Heart left ventricle (tissue), 16 donors: ENCODE measurements at places on chromosomes 12 and 14. TPM values are rescaled to one million over a fixed set of nuclear protein-coding genes. Genes with fewer than 3 reads are reported as not detected.

DNA sequence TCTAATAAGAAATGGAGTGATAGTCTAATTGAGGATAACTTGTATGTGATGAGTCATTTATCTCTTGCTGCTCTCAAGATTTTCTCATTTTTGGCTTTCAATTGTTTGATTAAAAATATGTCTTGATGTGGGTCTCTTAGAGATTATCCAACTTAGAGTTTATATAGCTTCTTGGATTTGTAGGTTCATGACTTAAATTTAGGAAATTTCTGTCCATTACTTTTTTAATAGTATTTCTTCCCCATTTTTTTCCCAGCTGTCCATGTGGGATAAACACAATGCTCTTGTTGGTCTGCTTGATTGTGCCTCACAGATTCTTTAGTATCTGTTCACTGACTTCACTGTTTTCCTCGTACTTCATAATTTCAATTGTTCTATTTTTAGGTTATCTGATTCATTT, 7.5 kb downstream of the OR6C65 start:
- no peaks in the 10 kb centered on the region for H3K36me3 ChIP-seq
- no peak overlapping the region for H3K4me3 ChIP-seq
- no peaks in the 10 kb centered on the region for H3K27me3 ChIP-seq
- no peak overlapping the region for H3K27ac ChIP-seq
- no peaks in the 10 kb centered on the region for H3K4me1 ChIP-seq

Gene NAB2
- 10.7 TPM for polyA plus RNA-seq

Gene PRR4
- 2.9 TPM for polyA plus RNA-seq

Gene GCN1
- 26.7 TPM for polyA plus RNA-seq

Gene ASCL1
- polyA plus RNA-seq: not detected

- peak; percentile 45 for DNase-seq
- peaks cover 55% of the 10 kb centered on the region for H3K4me1 ChIP-seq
Measured at GRCh38 chr14:90398315-90398839, 1.5 kb downstream of the CALM1 start.

DNA sequence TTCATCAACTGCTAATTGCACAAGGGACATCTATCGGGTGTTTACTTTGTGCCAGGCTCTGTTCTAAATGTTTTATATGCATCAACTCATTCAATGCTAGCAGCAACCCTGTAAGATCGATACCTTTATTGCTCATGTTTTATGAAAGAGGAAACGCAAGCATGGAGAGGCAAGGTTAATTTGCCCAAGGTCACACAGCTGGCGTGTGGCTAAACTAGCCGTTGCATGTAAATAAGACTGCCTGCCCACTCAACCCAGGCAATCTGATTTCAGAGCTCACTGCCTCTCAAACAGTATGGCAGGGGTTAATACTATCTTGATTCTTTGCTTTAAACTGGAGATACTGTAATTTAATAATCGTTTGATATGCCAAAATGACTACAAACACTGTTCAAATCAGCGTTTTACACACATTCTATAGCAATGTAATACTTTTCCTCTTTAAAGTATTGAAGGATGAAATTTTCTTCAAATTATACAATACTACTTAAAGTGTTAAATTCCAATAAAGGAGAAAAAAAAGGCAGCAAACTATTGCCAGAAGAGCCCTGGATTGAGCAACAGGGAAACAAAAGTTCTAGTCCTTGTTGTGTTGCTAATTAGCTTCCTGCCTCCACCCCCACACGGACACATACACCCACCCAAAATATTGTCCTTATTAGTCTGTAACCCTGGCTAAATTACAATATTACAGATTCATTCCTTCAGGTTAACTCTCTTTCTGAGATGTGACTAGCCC, 39.1 kb upstream of the DHRS7 start:
- H3K36me3 ChIP-seq: no peaks in the 10 kb centered on the region
- no peaks in the 10 kb centered on the region for H3K4me1 ChIP-seq
- H3K4me3 ChIP-seq: no peak overlapping the region

- H3K27me3 ChIP-seq: no peaks in the 10 kb centered on the region
- H3K36me3 ChIP-seq: no peaks in the 10 kb centered on the region
- peaks cover 9% of the 10 kb centered on the region for H3K4me1 ChIP-seq
- DNase-seq: peak; percentile 68
- H3K27ac ChIP-seq: no peak overlapping the region
Measured at GRCh38 chr12:116582610-116583009, 23.4 kb downstream of the MAP1LC3B2 start.

DNA sequence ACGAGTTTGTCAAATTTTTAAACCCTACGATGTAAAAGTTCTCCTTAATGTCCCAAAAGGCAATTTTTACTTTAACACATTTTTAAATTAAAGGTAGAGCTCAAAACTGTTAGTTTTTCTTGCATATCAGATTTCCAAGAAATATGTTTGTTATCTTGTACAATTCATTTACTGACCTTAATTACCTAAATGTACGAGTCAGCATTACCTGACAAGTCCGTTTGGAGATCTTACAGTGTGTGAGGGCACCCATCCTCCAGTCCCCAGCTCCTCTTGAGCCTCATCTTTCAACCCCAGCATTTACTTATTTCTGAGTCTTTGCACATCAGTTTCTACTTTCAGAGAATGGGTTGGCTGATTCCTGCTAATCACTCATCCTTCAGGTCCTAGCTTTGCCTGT, 23.7 kb downstream of the PPM1H start:
- no peaks in the 10 kb centered on the region for H3K36me3 ChIP-seq
- H3K27ac ChIP-seq: no peak overlapping the region
- H3K27me3 ChIP-seq: no peaks in the 10 kb centered on the region
- H3K4me1 ChIP-seq: peaks cover 9% of the 10 kb centered on the region

- H3K27me3 ChIP-seq: no peaks in the 10 kb centered on the region
- peaks cover 89% of the 10 kb centered on the region for H3K36me3 ChIP-seq
- H3K4me1 ChIP-seq: no peaks in the 10 kb centered on the region
- no peak overlapping the region for H3K27ac ChIP-seq
- no peak overlapping the region for H3K4me3 ChIP-seq
Measured at GRCh38 chr14:24182110-24182882, 6.3 kb downstream of the IPO4 start.

DNA sequence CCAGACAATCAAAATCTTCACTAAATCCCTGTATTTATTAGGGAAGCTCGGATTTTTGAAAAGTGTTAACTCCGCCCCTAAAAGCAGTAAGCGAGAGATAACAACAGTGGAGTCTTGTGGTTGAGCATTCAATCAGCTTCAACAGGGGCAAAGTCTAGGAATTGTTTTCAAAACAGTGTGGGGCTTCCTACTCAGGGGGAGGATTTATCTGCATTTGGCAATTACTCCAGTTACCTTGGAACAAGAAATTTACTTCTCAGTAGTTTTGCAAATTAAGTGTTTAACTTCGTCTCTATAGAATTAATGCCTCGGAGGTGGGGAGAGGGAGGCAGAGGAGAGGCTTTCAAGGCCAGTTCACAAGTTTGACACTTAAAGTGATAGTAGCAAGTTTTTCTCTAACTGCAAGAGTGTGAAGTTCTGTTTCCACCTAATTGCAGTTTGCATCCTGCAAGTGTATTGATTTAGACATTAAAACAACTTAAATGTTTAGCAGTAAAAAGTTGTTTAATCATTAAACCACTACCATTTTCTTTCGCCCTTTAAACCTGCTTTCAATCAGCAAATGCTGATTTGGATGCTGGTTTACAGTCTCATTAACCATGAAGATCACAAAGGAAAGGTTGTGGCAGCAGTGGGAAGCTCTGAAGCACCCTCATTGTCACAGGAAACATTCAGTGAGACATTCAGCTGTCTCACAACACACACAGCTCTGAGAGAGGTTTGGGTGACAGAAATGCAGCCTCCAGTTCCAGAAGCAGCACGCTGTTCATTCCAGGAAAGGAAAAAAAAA, 102.0 kb downstream of the HMGA2 start:
- H3K27me3 ChIP-seq: no peaks in the 10 kb centered on the region
- no peak for DNase-seq
- no peak overlapping the region for H3K27ac ChIP-seq
- no peak overlapping the region for H3K4me3 ChIP-seq
- no peaks in the 10 kb centered on the region for H3K4me1 ChIP-seq
- H3K36me3 ChIP-seq: no peaks in the 10 kb centered on the region

GRCh38 chr14:51596488-51597117, 55.1 kb upstream of the FRMD6 start:
- H3K27ac ChIP-seq: no peak overlapping the region
- H3K4me1 ChIP-seq: no peaks in the 10 kb centered on the region
- DNase-seq: no peak
- H3K36me3 ChIP-seq: no peaks in the 10 kb centered on the region

Gene SERPINA12
- polyA plus RNA-seq: not detected

GRCh38 chr12:45122768-45123380, 72.0 kb upstream of the DBX2 start:
- no peak for DNase-seq
- no peaks in the 10 kb centered on the region for H3K27me3 ChIP-seq
- H3K27ac ChIP-seq: no peak overlapping the region
- no peak overlapping the region for H3K4me3 ChIP-seq
- no peaks in the 10 kb centered on the region for H3K4me1 ChIP-seq
- H3K36me3 ChIP-seq: no peaks in the 10 kb centered on the region

DNA sequence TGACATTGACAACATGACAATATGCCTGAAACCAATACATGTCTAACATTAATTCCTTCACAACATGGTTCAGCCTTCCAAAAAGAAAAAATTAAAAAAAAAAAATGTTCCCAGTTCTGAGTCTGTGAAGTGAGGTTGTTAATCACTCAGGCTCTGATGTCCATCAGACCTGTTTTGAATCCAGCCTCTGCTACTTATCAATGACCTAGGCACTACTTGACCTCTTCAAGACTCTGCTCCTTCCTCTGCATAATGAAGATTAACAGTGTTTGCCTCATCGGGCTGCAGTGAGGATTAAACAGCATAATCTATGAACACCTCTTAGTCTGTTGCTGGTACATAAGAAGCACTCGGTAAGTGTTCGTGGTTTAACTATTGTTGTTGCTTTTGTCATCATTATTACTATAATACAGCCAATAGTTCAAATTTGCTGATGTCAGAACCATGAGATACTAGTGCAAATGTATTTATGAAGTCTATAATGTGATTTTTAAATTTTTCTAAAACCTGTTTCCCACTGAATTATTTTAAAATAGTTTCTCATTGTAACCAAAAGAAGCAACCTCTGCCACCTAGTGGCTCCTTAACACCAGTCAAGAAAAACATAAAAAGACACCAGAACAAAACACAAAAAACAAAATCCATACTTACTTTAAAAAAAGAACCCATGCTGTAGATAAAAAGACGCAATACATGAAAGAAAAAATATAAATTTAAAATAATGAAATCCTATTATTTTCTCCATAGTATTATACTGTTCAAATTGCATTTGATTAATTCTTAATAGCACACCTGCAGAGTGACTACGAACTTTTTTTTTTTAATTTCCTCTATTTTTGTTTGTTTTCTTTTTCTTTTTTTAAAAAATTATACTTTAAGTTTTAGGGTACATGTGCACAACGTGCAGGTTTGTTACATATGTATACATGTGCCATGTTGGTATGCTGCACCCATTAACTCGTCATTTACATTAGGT, 20.3 kb upstream of the TMX1 start:
- H3K4me1 ChIP-seq: no peaks in the 10 kb centered on the region
- DNase-seq: no peak
- H3K27ac ChIP-seq: no peak overlapping the region

GRCh38 chr12:12506496-12506890, 56.2 kb downstream of the DUSP16 start:
- no peak for DNase-seq
- no peaks in the 10 kb centered on the region for H3K36me3 ChIP-seq
- peaks cover 6% of the 10 kb centered on the region for H3K4me1 ChIP-seq
- no peaks in the 10 kb centered on the region for H3K27me3 ChIP-seq

DNA sequence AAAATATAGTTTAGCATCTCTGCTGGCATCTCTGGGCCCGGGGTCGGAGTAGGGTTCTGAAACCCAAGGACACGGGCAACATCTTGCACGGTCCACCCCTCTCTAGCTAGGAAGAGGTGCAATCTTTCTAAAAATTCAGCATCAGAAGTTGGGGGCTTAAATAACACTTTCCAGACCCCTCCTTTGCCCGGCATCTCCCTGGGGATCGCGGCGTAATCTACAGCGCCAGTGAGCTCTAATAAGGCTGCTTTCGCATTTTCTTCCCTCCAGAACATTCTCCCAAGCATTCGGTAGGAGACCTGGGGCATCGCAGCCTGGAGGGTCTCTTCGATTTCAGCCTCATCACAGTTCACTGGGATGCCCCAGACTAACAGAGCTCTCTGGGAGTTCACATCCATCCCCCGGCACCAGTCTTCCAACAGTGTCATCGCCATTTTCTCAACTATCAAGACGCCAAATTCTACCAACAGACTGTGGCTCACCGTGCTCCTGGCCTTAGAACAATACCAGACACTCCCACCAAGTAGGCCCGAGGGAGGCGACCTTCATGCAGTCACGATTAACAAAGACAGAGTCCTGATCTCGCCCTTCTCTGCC, 880 bp downstream of the PNMA1 start:
- H3K27ac ChIP-seq: peak overlapping the region; percentile 88
- H3K4me1 ChIP-seq: peaks cover 12% of the 10 kb centered on the region
- H3K36me3 ChIP-seq: peaks cover 4% of the 10 kb centered on the region

Gene PRPH
- 0.27 TPM for polyA plus RNA-seq

GRCh38 chr12:1835211-1836131, 15.1 kb downstream of the LRTM2 start:
- DNase-seq: no peak
- H3K27me3 ChIP-seq: peaks cover 23% of the 10 kb centered on the region
- H3K27ac ChIP-seq: no peak overlapping the region
- H3K36me3 ChIP-seq: no peaks in the 10 kb centered on the region
- H3K4me1 ChIP-seq: no peaks in the 10 kb centered on the region
- H3K4me3 ChIP-seq: no peak overlapping the region

DNA sequence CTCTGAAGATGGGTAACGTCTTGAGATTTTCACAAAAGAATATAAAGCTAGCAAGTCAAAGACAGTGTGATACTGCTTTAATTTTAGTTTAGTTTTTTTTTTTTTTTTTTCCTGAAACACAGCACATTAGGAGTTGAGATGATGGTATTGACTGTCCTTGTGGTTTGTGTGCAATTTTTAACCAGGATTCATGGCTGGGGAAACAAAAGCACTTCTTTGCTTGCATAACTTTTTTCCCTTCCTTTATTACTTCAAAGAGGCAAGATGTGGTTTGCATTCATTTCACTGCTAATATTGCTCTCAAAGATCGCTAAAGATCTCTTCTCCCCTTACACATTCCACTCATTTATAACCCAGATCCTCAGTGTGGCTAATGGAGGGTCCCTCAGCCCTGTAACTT, 157.1 kb upstream of the PZP start:
- no peak overlapping the region for H3K4me3 ChIP-seq
- H3K4me1 ChIP-seq: no peaks in the 10 kb centered on the region
- no peaks in the 10 kb centered on the region for H3K36me3 ChIP-seq
- H3K27me3 ChIP-seq: no peaks in the 10 kb centered on the region

Gene NTF3
- polyA plus RNA-seq: 0.35 TPM

GRCh38 chr14:58864751-58865513, 227.2 kb downstream of the DACT1 start:
- H3K4me1 ChIP-seq: no peaks in the 10 kb centered on the region
- H3K36me3 ChIP-seq: no peaks in the 10 kb centered on the region
- DNase-seq: peak; percentile 24
- H3K4me3 ChIP-seq: no peak overlapping the region
- peak overlapping the region; percentile 68 for H3K27ac ChIP-seq
- no peaks in the 10 kb centered on the region for H3K27me3 ChIP-seq

DNA sequence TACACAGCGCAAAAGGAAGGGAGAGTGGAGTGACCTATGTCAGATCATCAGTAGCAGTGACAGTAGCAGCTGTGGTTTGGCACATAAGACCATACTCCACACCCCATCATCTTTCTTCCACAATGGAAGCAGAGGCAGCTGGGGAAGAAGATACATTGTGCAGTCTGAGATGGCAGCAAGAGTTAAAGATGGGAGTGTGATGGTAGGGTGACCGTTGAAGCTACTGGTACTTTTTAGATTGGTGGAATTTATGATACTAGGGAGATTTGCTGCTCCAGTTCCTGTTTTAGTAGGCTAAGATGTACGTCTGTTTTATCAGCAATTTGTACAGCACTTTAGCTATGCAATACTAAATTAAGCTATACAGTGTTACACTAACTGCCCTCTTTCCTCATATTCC, 291.0 kb downstream of the FUT8 start:
- no peaks in the 10 kb centered on the region for H3K27me3 ChIP-seq
- peaks cover 12% of the 10 kb centered on the region for H3K4me1 ChIP-seq

Gene IGF1
- 1.9 TPM for polyA plus RNA-seq
